ENCODE measurements at places on chromosomes 3 and 15. TPM values are rescaled to one million over a fixed set of nuclear protein-coding genes. Genes with fewer than 3 reads are reported as not detected.

The ZMYND10 gene
- 0.12 TPM for total RNA-seq

- no peak for DNase-seq
Observed at GRCh38 chr3:195870442-195870841, 37.9 kb downstream of the TNK2 start.

- no peak for DNase-seq
Observed at GRCh38 chr3:170493712-170494182, 75.1 kb downstream of the CLDN11 start.

- no peak for DNase-seq
Observed at GRCh38 chr3:160566499-160566898, 1.1 kb upstream of the KPNA4 start.

DNA sequence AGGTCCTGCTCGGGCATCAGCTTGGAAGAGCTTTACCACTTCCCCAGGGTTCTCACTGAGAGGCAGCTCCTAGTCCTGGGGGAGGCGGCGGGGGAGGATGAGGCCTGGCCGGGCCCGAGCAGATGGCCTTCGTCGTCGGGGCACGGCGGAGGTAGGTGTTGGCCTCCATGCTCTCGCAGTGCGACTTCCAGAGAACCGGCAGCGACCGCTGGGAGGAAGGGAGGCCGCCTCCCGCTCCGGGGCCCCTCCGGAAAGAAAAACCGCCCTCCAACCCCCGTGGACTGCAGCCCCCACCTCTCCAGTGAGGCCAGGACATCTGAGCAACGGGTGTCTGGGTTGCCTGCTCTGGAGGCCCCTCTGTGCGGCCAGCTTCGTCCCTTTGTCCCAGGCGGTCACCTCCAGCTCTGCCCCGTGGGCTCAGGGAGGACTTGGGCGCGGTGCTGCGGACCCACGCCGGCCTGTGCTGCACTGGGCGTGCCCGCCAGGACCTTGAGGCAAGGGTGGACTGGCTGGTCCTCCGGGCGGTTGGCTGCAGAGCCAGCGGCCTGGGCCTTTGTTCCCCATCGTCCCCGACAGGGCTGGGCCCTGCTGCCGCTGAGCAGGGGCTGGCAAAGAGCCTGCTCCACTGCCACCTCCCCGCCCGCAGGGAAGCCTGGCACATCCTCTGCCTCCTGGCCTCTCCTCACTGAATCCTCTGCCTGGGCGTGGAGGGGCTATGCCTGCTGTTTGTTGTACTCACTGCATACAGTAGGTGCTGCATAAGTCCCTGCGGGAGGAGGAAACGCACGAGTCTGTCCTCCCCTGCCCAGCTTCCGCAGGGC lies 13.6 kb upstream of the GP9 start:
- DNase-seq: no peak

DNA sequence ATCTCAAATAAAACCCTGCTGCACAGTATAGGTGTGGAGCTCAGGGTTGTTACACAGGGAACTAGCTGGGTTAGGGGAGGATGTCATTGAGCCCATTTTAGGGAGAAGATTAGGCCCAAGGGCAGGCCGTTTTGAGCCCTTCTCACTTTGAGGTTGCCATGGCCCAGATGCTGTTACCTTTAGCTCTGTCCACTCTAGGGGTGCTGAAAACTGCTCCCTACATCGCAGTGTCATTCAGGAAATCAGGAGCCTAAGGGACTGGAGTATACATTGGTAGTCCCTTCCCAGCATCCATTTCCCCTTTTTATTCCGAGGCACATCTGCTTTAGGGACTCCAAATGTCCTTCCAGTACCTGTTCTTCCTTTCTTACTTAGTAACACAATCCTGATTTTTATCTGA lies 79.0 kb upstream of the SELENOK start:
- DNase-seq: no peak

DNA sequence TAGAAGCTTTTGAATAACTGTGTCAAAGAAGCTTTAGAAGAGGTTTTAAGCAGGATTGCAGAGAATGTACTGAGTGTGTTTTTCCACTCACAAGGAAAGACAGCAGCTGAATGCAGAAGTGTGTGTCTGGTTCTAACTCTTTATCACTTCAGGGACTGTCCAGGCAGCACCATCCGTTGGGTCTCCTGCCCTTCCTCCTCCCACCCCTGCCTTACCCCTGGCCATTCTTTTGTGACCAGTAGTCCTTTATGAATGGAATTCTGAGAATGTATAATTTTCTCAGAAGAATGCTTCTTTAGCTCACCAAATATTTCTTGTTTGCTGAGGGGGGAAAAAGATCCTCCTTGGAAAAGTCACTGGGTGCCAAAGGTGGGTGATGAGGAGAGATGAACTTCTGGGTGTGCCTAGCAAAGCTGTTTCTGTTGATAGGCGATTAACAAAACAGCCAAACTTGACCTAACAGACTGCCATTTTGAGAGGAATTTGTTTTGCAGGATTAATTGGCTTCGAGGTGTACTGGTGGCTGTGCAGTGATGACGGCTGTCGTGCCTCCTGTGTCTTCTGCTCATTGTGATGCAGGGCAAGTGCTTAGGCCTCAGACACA lies 70.9 kb downstream of the IGF1R start:
- no peak for DNase-seq

The TMCO5A gene
- not detected for total RNA-seq

- DNase-seq: no peak
Observed at GRCh38 chr15:63369781-63370180, 11.9 kb downstream of the CA12 start.

Data from glomerular endothelial cell (primary cell).